ENCODE measurements at places on chromosomes 2 and 18.

- no peak overlapping the region for H3K4me3 ChIP-seq
- no peaks in the 10 kb centered on the region for H3K27me3 ChIP-seq
- H3K27ac ChIP-seq, result no peak overlapping the region
- no peaks in the 10 kb centered on the region for H3K4me1 ChIP-seq
Observed at GRCh38 chr2:205463466-205464025, 218.8 kb upstream of the NRP2 start.

DNA sequence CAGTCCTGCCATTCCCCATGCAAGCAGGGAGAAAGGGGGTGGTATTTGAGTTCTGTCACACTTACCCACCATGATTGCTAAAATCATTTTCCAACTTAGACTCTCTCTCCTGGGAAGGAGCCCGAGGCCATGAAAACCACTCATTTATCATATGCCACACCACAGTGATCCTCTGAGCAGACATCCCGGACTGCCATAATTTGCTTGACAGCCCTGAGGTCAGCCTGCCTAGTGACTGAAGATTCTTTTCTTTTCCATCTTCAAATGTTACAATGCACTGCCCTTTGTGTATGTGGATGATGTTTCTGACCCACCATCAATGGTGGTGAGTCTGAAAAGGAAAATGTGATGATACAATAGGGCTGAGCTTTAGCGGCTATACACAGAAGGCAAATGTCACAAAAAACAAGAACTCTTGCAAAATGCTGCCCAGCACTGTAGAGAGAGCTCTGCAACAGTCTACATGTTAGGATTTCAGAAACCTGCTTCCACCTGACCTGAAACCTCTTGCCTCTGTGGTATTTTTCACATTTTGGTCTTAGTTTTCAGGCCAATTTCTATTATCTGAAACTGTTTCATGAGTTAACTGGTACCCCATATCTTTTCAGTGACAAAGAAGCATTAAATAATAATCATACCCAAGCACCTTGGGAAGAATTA is 272.8 kb downstream of the ZNF385B start:
- no peak overlapping the region for H3K27ac ChIP-seq
- no peaks in the 10 kb centered on the region for H3K27me3 ChIP-seq
- H3K4me1 ChIP-seq, result no peaks in the 10 kb centered on the region
- no peak for DNase-seq

- H3K4me3 ChIP-seq, result no peak overlapping the region
- no peak for DNase-seq
- H3K27me3 ChIP-seq, result no peaks in the 10 kb centered on the region
- H3K36me3 ChIP-seq, result no peaks in the 10 kb centered on the region
Observed at GRCh38 chr18:22253676-22254075, 84.3 kb downstream of the GATA6 start.

- H3K36me3 ChIP-seq, result no peaks in the 10 kb centered on the region
- H3K4me3 ChIP-seq, result no peak overlapping the region
- no peaks in the 10 kb centered on the region for H3K4me1 ChIP-seq
- no peak for DNase-seq
Observed at GRCh38 chr2:147614471-147614870, 230.4 kb upstream of the ACVR2A start.

- DNase-seq, result no peak
- no peaks in the 10 kb centered on the region for H3K36me3 ChIP-seq
- H3K27ac ChIP-seq, result no peak overlapping the region
- H3K4me1 ChIP-seq, result peaks cover 14% of the 10 kb centered on the region
- H3K27me3 ChIP-seq, result no peaks in the 10 kb centered on the region
- H3K4me3 ChIP-seq, result no peak overlapping the region
Observed at GRCh38 chr2:203808046-203808750, 59.4 kb upstream of the CTLA4 start.

- H3K27ac ChIP-seq, result no peak overlapping the region
- H3K4me3 ChIP-seq, result no peak overlapping the region
- DNase-seq, result no peak
Observed at GRCh38 chr18:44197832-44198611, 482.7 kb upstream of the SETBP1 start.

DNA sequence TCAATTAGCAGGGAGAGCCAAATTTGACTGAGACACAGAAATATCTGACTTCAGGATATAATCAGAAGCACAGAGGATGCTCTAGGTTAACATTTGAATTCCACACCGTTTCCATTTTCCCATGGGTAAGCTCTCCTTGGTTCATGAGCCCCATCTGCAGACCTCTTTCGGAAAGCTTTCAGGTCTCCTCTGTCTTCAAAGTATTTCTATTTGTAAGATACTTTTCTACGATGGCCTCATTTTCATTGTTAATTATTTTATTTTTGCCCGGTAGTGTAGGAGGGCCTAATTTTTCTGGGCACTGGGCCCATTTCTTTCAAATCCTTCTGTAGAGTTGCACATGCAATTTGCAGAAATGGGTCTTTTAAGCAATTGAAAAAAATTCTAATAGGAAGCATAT is 53.8 kb downstream of the LRPPRC start:
- H3K36me3 ChIP-seq, result peaks cover 22% of the 10 kb centered on the region
- H3K4me3 ChIP-seq, result no peak overlapping the region
- no peak for DNase-seq
- H3K4me1 ChIP-seq, result no peaks in the 10 kb centered on the region
- H3K27me3 ChIP-seq, result no peaks in the 10 kb centered on the region

DNA sequence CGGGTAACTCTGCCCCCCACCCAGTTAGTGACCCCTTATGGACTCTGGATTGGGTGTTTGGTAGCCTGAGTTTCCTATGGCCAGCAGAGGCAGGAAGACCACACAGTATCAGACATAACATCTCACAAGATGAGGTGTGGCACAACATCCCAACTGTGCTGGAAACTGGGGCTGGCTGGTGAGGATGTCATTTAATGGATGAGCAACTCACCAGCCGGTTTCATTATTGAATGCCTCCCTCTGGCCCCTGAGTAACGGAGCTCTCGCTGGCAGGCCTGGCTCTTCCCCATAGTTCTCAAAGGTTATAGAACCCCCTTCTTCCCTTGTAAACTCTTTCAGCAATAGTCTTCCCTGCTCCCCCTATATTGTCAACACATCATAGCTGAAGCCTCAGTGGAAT is 195.0 kb downstream of the BCL11A start:
- no peaks in the 10 kb centered on the region for H3K4me1 ChIP-seq
- DNase-seq, result no peak

DNA sequence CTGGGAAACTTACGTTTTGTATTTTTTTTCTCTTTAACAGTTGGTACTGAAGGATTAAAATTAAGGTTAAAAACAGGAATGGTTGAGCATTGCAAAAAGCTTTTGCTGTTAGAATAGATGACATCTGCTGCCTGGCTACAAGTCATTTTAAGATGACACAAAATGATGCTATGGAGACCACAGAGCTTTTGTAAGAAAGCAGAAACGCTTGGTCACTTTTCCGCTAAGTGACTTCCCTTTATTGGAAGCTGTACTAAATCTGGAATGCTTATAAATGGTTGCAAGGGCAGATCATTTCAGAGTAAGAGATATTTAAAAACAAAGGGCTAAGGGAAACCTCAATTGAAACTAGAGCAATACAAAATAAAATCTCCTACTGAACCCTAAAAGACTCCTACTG is 544.0 kb downstream of the STK39 start:
- no peaks in the 10 kb centered on the region for H3K36me3 ChIP-seq
- H3K27ac ChIP-seq, result no peak overlapping the region
- no peaks in the 10 kb centered on the region for H3K4me1 ChIP-seq
- H3K4me3 ChIP-seq, result no peak overlapping the region
- H3K27me3 ChIP-seq, result no peaks in the 10 kb centered on the region
- DNase-seq, result no peak

GRCh38 chr2:187580462-187581124 is 26.4 kb upstream of the TFPI start:
- no peak for DNase-seq
- no peaks in the 10 kb centered on the region for H3K36me3 ChIP-seq
- H3K4me3 ChIP-seq, result peak overlapping the region; percentile 69
- H3K4me1 ChIP-seq, result peaks cover 8% of the 10 kb centered on the region
- no peaks in the 10 kb centered on the region for H3K27me3 ChIP-seq

GRCh38 chr2:106579750-106580197 is 92.6 kb downstream of the CD8B2 start:
- no peak overlapping the region for H3K27ac ChIP-seq
- peaks cover 6% of the 10 kb centered on the region for H3K4me1 ChIP-seq
- no peaks in the 10 kb centered on the region for H3K27me3 ChIP-seq
- no peak overlapping the region for H3K4me3 ChIP-seq
- no peaks in the 10 kb centered on the region for H3K36me3 ChIP-seq
- DNase-seq, result no peak

GRCh38 chr2:24307961-24308360 is 52.4 kb downstream of the ITSN2 start:
- H3K36me3 ChIP-seq, result peaks cover 22% of the 10 kb centered on the region
- H3K27ac ChIP-seq, result no peak overlapping the region
- DNase-seq, result no peak
- H3K27me3 ChIP-seq, result no peaks in the 10 kb centered on the region
- H3K4me1 ChIP-seq, result peaks cover 17% of the 10 kb centered on the region
- no peak overlapping the region for H3K4me3 ChIP-seq

DNA sequence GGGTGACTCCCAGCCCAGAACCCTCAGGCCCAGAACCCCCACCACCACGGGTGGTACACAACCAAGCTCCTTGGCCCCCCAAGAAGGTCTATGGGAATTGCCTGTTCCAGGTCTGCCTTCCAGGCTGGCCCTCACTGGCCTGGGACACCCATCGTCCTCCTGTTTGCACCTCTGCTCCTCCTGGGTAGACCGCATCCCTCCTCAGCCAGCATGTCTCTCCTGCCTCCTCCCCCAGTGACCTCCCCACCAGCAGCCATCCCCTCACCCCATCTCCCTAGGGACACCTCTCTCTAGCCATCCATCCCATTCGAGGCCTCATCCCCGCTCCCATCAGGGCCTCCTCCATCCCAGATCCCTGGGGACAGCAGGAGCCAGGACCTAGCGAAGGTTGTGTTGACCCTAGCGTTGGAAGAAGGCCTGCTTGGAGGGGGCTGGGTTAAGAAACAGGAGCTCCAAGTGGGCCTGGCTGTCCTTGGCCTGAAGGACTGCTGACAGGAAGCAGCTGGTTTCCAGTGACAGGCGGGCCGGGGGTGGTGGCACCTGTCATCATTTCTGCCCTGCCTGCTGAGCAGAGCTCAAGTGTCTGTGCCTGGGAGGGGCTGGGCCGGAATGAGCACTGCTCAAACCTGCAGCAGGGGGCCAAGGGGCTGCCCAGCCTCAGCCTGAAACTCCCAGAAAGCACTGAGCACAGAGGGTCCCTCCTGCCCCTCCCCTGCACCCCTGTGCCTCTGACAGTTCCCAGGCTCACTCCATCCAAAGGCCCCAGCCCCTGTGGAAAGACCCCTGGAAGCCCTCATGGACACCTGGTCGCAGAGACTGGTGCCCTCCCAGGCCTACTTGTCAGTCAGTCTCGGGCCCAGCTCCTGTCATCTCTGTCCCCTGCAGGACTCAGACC is 96.0 kb upstream of the OTOS start:
- H3K4me1 ChIP-seq, result peaks cover 33% of the 10 kb centered on the region
- H3K36me3 ChIP-seq, result no peaks in the 10 kb centered on the region
- DNase-seq, result no peak

DNA sequence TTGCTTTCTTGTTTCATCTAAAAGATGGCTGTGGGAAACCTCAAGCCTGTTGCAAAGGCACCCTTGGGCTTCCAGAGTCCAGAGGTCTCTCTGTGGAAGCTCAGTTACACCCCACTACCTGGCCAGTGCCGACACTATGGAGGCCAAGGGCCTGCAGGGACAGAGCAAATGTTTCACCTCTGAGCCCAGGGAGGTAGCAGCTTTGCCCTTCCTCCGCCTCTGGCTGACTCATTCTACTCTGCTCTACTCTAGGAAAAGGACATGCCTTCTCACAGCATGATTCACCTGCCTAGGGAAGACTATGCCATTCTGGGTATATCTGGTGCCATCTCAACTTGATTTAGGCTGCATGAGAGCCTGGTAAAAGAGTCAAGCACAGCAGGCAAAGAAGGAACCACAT is 12.2 kb downstream of the MYOM1 start:
- peaks cover 5% of the 10 kb centered on the region for H3K36me3 ChIP-seq
- H3K4me3 ChIP-seq, result no peak overlapping the region
- no peaks in the 10 kb centered on the region for H3K27me3 ChIP-seq
- no peak overlapping the region for H3K27ac ChIP-seq

- no peaks in the 10 kb centered on the region for H3K4me1 ChIP-seq
- no peaks in the 10 kb centered on the region for H3K36me3 ChIP-seq
- no peak overlapping the region for H3K27ac ChIP-seq
- no peak for DNase-seq
Observed at GRCh38 chr2:58435246-58435645, 194.1 kb upstream of the FANCL start.

DNA sequence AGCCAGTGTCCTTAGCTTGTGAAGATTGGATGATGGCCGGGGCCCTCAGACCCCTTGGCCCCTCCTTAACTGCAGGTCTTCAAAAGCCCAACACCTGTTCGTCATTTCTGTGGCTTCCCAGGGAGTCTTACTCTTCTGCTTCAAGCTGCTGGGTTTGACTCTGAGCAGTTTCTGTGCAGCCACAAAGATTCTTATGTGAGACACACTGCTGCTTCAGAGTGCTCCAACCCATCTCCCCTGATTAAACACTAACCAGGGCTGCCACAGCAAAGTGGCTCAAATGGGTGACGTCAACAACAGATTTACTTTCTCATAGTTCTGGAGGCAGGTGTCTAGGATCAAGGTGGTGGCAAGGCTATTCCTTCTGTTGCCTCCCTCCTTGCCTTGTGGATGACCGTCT is 40.8 kb downstream of the TSN start:
- H3K36me3 ChIP-seq, result no peaks in the 10 kb centered on the region
- no peaks in the 10 kb centered on the region for H3K27me3 ChIP-seq
- H3K4me3 ChIP-seq, result no peak overlapping the region
- no peak for DNase-seq
- H3K27ac ChIP-seq, result no peak overlapping the region

DNA sequence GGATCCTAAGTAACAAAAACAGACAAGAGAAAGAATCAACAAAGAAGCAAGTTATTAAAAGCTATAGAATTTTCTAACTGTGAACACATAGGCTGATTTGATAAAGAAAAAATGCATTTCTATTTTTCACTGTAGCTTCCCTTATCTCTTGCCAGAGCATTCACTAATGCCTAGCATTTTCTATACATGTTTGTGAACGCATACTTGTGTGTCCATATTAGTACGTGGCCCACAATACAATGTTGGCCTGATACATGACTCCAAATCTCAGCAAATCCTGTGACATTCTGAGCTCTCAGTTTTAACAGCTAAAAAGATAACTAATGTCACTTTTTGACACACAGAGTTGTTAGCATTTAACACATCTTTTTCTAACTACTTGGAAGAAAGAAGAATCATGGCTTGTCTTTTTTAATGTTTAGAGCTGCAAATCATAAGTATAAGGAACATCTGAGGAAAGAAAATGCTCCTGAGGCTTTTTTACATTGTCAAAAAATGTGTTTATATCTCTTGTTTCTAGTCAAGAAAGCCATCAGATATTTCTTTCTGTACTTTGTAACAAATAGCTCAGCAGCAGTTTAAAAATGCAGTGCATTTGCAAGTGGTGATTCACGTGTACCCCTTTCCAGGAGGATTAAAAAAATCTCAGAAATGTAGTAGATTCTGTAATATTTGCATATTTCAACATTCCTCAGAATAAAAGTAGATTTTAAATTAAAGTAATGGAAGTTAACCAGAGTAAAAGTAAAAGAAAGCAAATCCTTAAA is 1646.8 kb upstream of the TMEFF2 start:
- no peaks in the 10 kb centered on the region for H3K36me3 ChIP-seq
- no peaks in the 10 kb centered on the region for H3K27me3 ChIP-seq
- DNase-seq, result no peak
- no peak overlapping the region for H3K27ac ChIP-seq
- no peak overlapping the region for H3K4me3 ChIP-seq

GRCh38 chr2:105723431-105723830 is 21.3 kb upstream of the NCK2 start:
- no peaks in the 10 kb centered on the region for H3K4me1 ChIP-seq
- H3K36me3 ChIP-seq, result no peaks in the 10 kb centered on the region
- no peak overlapping the region for H3K27ac ChIP-seq
- H3K4me3 ChIP-seq, result no peak overlapping the region
- no peak for DNase-seq
